ENCODE measurements at places on chromosomes 3 and 15.

DNA sequence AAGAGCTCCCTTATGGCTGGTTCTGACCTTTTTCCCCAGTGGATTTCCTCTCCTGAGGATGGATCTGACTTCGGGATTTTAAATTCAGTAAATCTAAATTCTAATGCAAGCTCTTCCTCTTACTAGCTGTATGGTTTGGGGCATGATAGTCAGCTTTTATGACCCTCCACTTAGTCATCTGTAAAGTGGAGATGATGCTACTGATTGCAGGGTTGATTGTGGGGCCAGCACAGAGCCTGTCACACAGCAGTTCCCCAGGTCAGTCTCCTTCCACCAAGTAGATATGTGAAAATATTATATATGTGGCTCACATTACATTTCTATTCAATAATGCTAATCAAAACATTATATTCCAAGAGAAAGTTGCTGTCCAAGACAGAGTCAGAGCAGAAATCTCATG is 141.3 kb upstream of the UBE2E1 start:
- no peak for DNase-seq

DNA sequence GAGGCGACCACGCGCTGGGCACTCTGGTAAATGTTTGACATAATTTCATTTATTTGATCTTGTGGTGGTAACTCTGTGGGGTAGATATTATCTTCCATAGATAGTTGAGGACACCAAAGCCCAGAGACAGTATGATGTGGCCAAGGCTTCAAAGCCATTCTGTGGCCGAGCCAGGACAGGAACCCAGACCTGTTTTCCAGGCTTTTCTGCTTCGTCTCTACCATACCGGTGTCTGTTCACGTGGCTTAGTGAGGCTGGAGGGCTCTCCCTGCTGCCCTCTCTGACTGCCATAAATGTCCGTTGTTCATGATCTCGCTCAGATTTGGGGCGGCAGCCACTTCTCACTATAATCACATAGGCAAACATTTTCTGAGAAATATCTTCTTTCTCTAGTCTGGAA is 134.7 kb downstream of the PEX5L start:
- no peak for DNase-seq

GRCh38 chr3:12532182-12532581 is 13.1 kb downstream of the MKRN2OS start:
- DNase-seq = no peak

- no peak for DNase-seq
Measured at GRCh38 chr15:57651445-57651844, 55.1 kb upstream of the POLR2M start.

DNA sequence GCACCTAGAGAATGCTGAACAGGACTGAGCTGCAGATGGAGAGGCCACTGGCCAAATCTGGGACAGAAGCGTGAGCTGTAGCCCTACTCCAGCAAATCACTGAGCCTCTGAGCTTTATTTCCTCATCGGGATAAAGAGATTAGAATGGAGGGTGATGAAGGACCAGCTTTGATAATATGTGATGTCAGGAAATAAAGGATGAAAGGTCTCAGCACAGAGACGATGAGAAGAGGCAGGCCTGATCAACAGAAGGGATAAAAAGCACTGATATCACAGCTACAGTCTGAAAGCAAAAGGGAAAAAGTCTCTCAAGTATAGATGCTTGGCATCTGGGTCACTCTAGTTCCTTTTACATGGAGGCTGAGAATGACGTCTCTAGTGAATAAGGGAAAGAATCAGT is 70.0 kb downstream of the DHX30 start:
- DNase-seq = no peak

DNA sequence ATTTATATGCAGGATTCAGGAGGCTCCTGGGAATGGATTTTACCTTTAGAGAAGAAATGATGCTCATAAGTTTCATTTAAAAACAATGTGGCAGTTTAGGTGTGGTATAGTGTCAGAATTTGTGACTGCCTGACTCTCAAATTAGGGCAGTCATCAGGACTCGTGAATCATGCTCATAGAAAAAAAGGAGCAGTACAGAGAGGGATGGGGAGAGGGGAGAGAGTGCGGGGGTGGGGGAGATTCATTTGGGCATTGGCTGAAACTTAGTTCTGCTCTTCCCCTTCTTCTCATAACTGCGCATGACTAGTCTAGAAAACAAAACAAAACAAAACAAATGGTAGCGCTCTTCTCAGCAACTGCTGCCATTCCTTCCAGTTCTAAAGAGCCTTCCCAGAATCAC is 44.3 kb downstream of the PRTG start:
- DNase-seq = no peak

DNA sequence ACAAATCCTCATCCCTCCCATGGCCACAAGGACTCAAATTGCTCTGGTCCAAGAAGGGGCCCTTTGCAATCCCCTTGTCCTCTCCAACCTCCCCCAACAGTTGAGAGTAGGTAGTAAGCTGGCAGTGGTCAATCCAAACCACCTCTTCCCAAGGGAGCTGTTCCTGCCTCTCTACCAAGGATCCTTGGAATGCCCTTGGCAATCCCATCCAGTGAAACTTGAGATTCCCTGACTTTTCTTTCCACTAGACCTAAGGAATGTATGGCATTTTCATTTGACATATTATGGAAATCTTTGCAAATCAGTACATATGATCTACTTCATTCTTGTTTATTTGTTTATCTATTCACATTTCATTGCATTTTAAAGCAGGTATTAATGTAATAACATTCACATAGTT is 4.8 kb upstream of the RBP2 start:
- DNase-seq = no peak

DNA sequence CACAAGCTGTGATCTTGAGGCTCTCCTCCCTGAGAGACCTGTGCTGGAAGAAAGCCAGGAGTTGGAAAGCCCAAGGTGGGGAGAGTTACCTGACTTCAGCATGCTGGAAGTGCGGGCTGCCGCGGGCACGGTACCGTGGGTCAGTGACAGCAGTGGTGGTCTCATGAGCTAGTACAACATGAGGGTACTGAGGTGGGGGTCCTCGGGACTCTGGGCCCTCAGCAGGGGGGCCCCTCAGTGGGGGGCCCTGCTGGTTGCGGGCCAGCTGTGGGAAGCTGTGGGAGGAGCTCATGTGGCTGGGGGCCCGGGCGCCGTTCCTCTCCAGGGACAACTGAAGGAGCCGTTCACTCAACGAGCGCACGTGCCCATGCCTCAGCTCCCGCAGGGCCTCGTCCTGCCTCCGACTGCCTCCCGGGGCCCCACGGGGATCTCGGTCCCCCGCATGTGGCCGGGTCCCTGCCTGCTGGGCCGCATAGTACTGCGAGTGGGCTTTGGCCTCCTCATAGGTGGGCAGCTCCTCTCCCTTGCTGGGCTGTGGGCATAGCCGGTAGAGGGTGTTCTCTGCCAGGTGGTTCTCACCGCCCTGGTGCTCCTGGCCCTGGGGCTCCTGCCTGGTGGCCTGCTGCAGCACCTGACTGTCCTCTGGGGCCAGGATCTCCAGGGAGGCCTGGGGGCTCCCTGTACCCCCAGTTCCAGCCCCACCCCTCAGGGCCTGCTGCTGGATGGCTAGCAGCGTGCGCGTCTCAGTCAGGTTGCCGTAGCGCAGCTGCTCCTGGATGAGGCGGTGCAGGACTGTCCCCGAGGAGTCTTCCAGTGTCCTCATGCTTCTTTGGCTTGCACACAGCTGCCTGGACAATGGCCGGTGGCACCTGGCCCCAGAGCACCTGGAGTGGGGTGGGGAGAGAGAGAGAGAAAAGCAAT is 3.4 kb downstream of the AMOTL2 start:
- no peak for DNase-seq

- DNase-seq = no peak
Measured at GRCh38 chr15:62393196-62393595, 228.1 kb upstream of the C2CD4B start.

- DNase-seq = no peak
Measured at GRCh38 chr3:41808152-41808551, 153.8 kb downstream of the ULK4 start.

- DNase-seq = no peak
Measured at GRCh38 chr15:70035719-70036077, 62.0 kb downstream of the TLE3 start.

DNA sequence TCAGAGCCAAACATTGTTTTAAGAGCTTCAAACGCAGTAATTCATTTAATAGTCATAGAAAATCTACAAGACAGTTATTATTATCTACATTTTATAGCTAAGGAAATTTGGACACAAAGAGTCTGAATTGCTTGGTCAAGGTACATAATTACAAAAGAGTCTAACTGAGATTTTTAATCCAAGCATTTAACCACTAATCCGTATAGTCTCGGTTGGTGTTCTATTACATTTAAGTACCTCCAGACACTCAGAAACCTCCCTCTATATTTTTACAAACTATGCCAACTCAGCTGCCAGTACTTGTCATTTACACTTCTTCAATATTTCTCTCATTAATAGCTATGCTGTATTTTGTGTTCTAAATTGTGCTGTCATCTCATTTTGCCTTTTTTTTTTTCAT is 240.2 kb upstream of the PLSCR5 start:
- DNase-seq = no peak

DNA sequence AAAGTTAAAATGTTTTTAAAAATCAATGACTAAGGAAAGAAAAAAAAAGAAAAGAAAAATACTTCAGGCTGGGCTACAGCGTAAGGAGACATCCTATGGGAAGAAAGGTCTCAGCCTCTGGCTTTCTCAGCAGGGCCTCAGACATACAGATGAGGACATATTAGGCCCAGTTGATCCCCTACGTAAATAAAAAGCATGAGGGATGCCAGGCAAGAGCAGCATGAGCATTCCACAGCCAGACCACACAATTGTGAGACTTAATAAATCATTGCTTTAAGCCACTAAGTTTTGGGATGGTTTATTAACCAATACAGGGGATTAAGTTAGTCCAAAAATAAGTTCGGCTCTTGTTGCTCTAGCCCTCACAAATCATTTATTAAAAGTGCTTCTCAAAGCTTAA is 394.1 kb upstream of the NECTIN3 start:
- no peak for DNase-seq

GRCh38 chr3:160676547-160677303 is at the start of gene ARL14:
Gene ARL14, plus strand, starts transcription at chr3:160677160. Its CDS starts 187 bp downstream, at chr3:160677347.
- no peak for DNase-seq

DNA sequence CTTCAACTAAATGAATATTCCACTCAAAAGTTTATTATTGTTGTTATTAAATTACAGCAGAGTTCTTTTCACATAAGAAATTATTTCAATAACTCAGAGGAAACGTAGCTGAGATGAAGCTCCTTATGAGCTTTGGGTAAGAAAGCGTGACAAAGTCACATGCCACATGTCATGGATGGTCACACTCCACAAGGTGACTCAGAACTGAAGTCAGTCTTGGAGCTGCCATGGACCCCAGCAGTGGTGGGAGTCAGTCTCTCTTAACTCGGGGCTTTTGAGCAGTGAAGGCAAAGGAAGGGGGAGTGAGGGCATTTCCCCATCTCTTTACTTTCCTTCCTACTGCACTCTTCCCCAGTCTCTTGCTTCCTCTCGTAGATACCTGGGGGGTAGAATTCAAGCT is 87.5 kb upstream of the FAM3D start:
- DNase-seq = no peak

DNA sequence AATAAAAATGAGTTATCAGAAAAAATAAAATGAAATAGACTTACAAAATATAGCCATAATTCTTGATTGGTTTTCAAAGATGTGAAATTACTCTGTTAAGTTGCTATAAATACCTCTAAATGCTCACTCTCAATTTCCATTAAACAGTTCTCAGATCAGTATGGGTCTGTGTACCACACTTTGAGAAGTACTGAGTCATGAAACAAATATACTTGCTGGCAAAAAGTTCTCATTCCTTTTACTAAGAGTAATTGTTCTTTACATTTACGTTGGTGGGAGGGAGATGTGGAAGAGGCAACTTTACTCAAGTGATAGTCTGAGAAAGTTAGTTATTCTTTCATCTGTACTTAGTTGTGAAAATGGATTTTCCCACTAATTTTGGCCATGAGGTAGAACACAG is 96.3 kb downstream of the ZNF385D start:
- DNase-seq = no peak
